ENCODE measurements at places on chromosomes 7 and 10.

- peak; percentile 53 for DNase-seq
Observed at GRCh38 chr10:120336911-120337540, 120.0 kb upstream of the PLPP4 start.

GRCh38 chr10:101013365-101013825 is 13.8 kb downstream of the LZTS2 start:
- DNase-seq: no peak

DNA sequence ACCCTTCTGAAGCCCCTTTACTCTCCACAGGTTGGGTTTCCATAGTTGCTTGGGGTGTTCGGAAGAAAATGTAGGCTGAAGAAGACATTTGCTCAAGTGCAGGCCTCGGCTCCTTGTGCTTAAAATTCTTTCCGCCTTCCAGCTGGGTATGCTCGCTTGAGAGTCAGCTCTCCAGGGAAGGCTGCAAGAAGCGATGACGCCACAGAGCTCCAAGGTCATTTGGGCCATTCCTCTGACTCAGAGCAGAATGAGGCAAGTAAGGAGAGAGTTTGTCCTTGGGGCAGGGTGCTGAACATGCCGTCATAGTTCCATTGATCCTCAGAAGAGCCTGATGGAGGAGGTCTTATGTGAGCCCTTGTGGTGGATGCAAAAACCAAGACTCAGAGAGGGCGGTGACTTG is 27.4 kb upstream of the HSPA12A start:
- DNase-seq: no peak

GRCh38 chr10:33015761-33016547 is 57.9 kb upstream of the ITGB1 start:
- peak; percentile 83 for DNase-seq

- no peak for DNase-seq
Observed at GRCh38 chr7:95295397-95295796, 28.9 kb downstream of the PON1 start.

GRCh38 chr7:82172881-82173280 is 270.7 kb downstream of the CACNA2D1 start:
- no peak for DNase-seq

GRCh38 chr7:158106272-158106671 is 481.4 kb downstream of the PTPRN2 start:
- DNase-seq: no peak

DNA sequence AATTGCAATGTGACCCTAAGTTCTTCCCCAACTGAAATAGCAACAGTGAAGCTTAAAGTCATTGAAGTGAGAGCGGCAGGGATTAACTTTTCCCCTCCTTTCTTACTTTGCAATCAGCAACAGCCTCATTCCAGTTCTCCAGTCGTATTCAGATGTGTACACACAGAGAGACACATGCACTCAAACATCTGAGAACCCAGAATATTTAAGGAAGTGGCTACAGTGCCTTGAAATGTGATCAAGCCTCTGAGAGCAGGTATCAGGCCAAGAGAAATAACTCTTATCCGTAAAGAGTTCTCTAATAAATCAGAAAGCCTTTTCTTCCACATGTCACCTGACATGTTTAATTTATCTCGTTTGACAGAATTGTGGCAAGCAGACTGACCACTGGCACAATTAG is 388.9 kb upstream of the NPVF start:
- DNase-seq: no peak

- DNase-seq: no peak
Observed at GRCh38 chr7:4151926-4152549, 530.1 kb upstream of the FOXK1 start.

DNA sequence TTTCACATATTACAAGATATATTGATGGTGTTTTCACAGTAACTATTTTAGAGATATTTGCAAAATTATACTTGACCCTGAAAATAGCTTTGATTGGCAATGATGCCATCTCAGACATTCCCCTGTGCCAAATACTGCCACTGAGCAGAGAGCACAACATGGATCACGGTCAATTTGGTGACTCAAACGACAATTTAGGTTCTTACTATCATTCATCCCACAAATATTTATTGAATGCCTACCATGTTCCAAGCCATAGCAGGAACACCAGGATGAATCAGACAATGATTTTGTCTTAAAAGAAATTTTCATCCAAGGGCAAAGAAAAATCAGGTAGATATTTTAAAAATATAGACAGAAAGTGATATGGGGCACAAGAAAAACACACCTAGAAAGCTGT is 153.2 kb upstream of the ADO start:
- no peak for DNase-seq
